ENCODE measurements at places on chromosomes 16 and 17. TPM values are rescaled to one million over a fixed set of nuclear protein-coding genes. Genes with fewer than 3 reads are reported as not detected.

Gene HOXB6
- total RNA-seq: 0.08 TPM

Gene ARL5C
- total RNA-seq: not detected

Gene CD79B
- total RNA-seq: not detected

Gene NPTX1
- total RNA-seq: 0.08 TPM

Gene PLK1
- total RNA-seq: 22.1 TPM

Gene TPSAB1
- total RNA-seq: not detected

Gene CTRB1
- total RNA-seq: not detected

Gene SOX8
- not detected for total RNA-seq

Gene SP6
- 2.5 TPM for total RNA-seq

Gene SLC6A2
- 0.08 TPM for total RNA-seq
